Smooth muscle cell of trachea (primary cell): ENCODE measurements at places on chromosomes 4 and X. TPM values are rescaled to one million over a fixed set of nuclear protein-coding genes. Genes with fewer than 3 reads are reported as not detected.

CCSER1 gene
- not detected in 2 replicates for total RNA-seq

INTS6L gene
- 3.6 and 5.5 TPM in 2 replicates for total RNA-seq

NXF2 gene
- total RNA-seq: not detected in 2 replicates

AVPR2 gene
- not detected in 2 replicates for total RNA-seq

GPR82 gene
- under 0.01 TPM in 1 of 2 replicates, not detected in the other for total RNA-seq

GBA3 gene
- total RNA-seq: not detected in 2 replicates

KCND1 gene
- 1.9 and 4.3 TPM in 2 replicates for total RNA-seq

FRMPD4 gene
- 2.3 and 2.8 TPM in 2 replicates for total RNA-seq

SMC1A gene
- total RNA-seq: 9.1 and 16.7 TPM in 2 replicates

TBC1D8B gene
- 17.5 and 23.7 TPM in 2 replicates for total RNA-seq

LRAT gene
- under 0.01 and 0.15 TPM in 2 replicates for total RNA-seq

MAGEA10 gene
- total RNA-seq: not detected in 2 replicates

INTU gene
- 6.3 and 8.9 TPM in 2 replicates for total RNA-seq

GPC3 gene
- total RNA-seq: 1.6 and 3.5 TPM in 2 replicates

GTPBP6 gene
- total RNA-seq: 47.0 and 48.4 TPM in 2 replicates

MID1IP1 gene
- total RNA-seq: 173 and 196 TPM in 2 replicates

TMPRSS11F gene
- total RNA-seq: not detected in 2 replicates

RAB9B gene
- total RNA-seq: 0.66 and 0.73 TPM in 2 replicates

TRPC5OS gene
- under 0.01 TPM in 1 of 2 replicates, not detected in the other for total RNA-seq

TRIML2 gene
- total RNA-seq: 0.33 TPM in 1 of 2 replicates, not detected in the other

ADH1C gene
- 2.3 and 5.5 TPM in 2 replicates for total RNA-seq

MAOB gene
- total RNA-seq: 2.5 and 7.7 TPM in 2 replicates

TRIM60 gene
- total RNA-seq: not detected in 2 replicates

MSX1 gene
- total RNA-seq: 14.4 and 17.2 TPM in 2 replicates

STPG2 gene
- under 0.01 TPM in 1 of 2 replicates, not detected in the other for total RNA-seq

SPANXA2 gene
- total RNA-seq: not detected in 2 replicates

CLGN gene
- 11.6 and 34.2 TPM in 2 replicates for total RNA-seq

CLIC2 gene
- total RNA-seq: 29.4 and 29.8 TPM in 2 replicates

MUC7 gene
- total RNA-seq: not detected in 2 replicates

SUV39H1 gene
- total RNA-seq: 2.3 and 8.3 TPM in 2 replicates

ERVMER34-1 gene
- total RNA-seq: under 0.01 TPM in 1 of 2 replicates, not detected in the other

AWAT2 gene
- not detected in 2 replicates for total RNA-seq

GAGE12J gene
- not detected in 2 replicates for total RNA-seq

FAM199X gene
- total RNA-seq: 13.7 and 16.7 TPM in 2 replicates

MAMLD1 gene
- 1.3 TPM in 2 replicates for total RNA-seq

LEF1 gene
- total RNA-seq: 0.33 TPM in 1 of 2 replicates, not detected in the other
